Frontal cortex (tissue), 4 donors: ENCODE measurements at places on chromosomes 4 and X. TPM values are rescaled to one million over a fixed set of nuclear protein-coding genes. Genes with fewer than 3 reads are reported as not detected.

NLGN4X gene
- 40.8 TPM for total RNA-seq

DMD gene
- total RNA-seq = 56.7 TPM

PRMT9 gene
- 13.0 TPM for total RNA-seq

CDKL2 gene
- total RNA-seq = 60.7 TPM

RAP1GDS1 gene
- total RNA-seq = 161 TPM

SHROOM2 gene
- 19.2 TPM for total RNA-seq

TCEAL7 gene
- total RNA-seq = 107 TPM

ZNF711 gene
- 102 TPM for total RNA-seq

TRIM75 gene
- total RNA-seq = not detected

CT55 gene
- total RNA-seq = not detected

DTHD1 gene
- under 0.01 TPM for total RNA-seq

PNCK gene
- 18.3 TPM for total RNA-seq

CAMK2D gene
- 69.7 TPM for total RNA-seq

ZNF280C gene
- total RNA-seq = 9.0 TPM

SMIM10L2A gene
- total RNA-seq = 9.0 TPM

CDS1 gene
- total RNA-seq = 8.6 TPM

TCEAL6 gene
- 9.4 TPM for total RNA-seq

IL13RA1 gene
- total RNA-seq = 2.9 TPM

ABLIM2 gene
- 9.4 TPM for total RNA-seq

DACH2 gene
- total RNA-seq = 5.7 TPM

SLC34A2 gene
- total RNA-seq = under 0.01 TPM

PPP1R2C gene
- not detected for total RNA-seq

BEX1 gene
- 127 TPM for total RNA-seq

LDB2 gene
- total RNA-seq = 216 TPM

PIN4 gene
- 16.3 TPM for total RNA-seq

ITIH6 gene
- not detected for total RNA-seq

ALPK1 gene
- total RNA-seq = 4.9 TPM

PHOX2B gene
- total RNA-seq = not detected

CLCN4 gene
- 84.8 TPM for total RNA-seq

DDX53 gene
- not detected for total RNA-seq

SPANXB1 gene
- total RNA-seq = not detected

CHIC2 gene
- total RNA-seq = 49.7 TPM

CNKSR2 gene
- total RNA-seq = 173 TPM

DGKK gene
- 0.41 TPM for total RNA-seq

STPG2 gene
- total RNA-seq = 7.3 TPM

ANOS1 gene
- total RNA-seq = 23.2 TPM

ZNF518B gene
- total RNA-seq = 107 TPM

TRAM1L1 gene
- 28.9 TPM for total RNA-seq

ARAP2 gene
- 57.1 TPM for total RNA-seq

FGF13 gene
- total RNA-seq = 128 TPM

PLXNA3 gene
- total RNA-seq = 14.7 TPM

CYSLTR1 gene
- total RNA-seq = 1.2 TPM

ESX1 gene
- total RNA-seq = not detected

SFRP2 gene
- total RNA-seq = 0.82 TPM

AFM gene
- total RNA-seq = not detected

GATB gene
- total RNA-seq = 20.8 TPM

FGD1 gene
- total RNA-seq = 9.4 TPM

C4orf36 gene
- 2.0 TPM for total RNA-seq

SPACA5 gene
- total RNA-seq = not detected

TLR10 gene
- total RNA-seq = 1.6 TPM

ZFP42 gene
- total RNA-seq = not detected

CXorf49 gene
- not detected for total RNA-seq

SMPX gene
- not detected for total RNA-seq

PRKG2 gene
- 13.0 TPM for total RNA-seq
